ENCODE measurements at places on chromosomes 3 and 15.

GRCh38 chr15:99224372-99225214 lies 24.8 kb downstream of the TTC23 start:
- no peak for DNase-seq

DNA sequence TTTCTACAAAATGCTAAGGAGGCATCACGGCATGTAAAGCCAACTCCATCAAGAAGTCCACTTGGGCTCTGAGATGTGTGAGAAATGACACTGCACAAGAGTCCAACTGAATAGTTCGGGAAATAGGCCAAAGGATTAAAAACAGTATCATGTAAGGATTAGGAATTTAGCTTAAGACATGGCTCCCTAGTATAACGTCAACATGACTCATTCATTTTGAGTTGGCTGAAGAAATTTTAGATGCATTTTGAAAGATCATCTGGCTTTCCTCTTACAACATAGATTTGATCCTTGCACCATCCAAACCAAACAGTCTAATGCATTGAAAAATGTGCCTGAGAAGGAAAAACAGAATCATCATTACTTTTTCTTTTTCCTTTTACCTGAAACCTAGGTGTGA lies 109.3 kb upstream of the MME start:
- DNase-seq: no peak

- no peak for DNase-seq
Measured at GRCh38 chr3:121809249-121809648, 25.6 kb downstream of the IQCB1 start.

GRCh38 chr3:67489816-67490215 lies 164.6 kb downstream of the SUCLG2 start:
- no peak for DNase-seq

DNA sequence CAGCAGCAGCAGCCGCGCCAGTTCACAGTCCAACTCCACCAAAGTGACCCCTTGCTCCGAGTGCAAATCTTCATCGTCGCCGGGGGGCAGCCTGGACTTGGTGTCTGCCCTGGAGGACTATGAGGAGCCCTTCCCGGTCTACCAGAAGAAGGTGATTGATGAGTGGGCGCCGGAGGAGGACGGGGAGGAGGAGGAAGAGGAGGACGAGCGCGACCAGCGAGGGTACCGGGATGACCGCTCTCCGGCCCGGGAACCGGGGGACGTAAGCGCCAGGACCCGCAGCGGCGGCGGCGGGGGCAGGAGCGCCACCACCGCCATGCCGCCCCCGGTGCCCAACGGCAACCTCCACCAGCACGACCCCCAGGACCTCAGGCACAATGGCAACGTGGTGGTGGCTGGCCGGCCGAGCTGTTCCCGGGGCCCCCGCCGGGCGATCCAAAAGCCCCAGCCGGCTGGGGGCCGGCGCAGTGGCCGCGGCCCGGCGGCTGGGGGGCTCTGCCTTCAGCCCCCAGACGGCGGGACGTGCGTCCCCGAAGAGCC lies 224.1 kb upstream of the IL12A start:
- no peak for DNase-seq

DNA sequence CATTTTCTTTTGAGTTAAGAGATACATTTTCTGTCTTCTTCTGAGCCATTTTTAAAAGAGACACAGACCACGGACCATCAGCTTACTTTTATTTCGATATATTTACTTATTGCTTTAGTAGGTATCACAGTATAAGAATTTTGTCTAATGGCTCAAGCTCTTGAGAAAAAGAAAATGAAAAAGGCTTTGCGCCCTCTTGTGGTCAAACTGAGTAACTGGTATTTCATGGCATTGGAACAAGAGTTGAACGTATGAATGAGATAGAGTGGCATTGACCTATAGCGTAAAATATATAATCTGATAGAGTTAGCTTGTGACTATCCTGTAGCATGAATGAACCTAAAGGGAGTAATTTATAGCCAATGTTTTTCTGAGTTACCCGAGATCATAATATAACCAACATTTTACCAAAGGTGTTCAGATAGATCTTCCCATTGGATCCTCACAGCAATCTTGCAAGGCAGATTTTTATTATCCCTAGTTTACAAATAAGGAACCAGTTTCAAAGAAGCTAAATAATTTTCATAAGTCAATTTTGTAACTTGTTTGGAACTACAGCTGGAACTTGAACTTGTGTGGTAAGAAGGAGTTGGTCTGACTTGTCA lies 154.6 kb downstream of the POLR2M start:
- no peak for DNase-seq

GRCh38 chr3:39960515-39961191 lies 151.2 kb downstream of the MYRIP start:
- DNase-seq: no peak

DNA sequence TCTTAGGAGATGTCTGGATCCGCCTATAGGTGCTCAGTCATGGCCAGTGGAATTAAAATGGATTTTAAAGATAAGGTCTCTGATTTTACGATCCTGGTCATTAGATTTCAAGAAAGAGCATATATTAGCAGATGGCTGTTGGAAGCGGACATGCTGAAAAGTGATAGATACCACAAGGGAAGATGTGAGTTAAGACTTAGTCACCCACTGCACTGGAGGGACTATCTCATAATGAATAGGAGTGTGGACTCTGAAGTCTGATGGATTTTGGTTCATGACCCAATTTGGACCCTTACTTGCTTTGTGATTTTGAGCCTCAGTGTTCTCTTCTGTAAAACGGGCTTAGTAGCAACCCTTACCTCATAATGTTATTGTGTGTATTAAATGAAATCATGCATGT lies 214.7 kb downstream of the CHST2 start:
- DNase-seq: no peak

GRCh38 chr3:194265505-194265892 lies 85.6 kb downstream of the CPN2 start:
- DNase-seq: peak; percentile 48

DNA sequence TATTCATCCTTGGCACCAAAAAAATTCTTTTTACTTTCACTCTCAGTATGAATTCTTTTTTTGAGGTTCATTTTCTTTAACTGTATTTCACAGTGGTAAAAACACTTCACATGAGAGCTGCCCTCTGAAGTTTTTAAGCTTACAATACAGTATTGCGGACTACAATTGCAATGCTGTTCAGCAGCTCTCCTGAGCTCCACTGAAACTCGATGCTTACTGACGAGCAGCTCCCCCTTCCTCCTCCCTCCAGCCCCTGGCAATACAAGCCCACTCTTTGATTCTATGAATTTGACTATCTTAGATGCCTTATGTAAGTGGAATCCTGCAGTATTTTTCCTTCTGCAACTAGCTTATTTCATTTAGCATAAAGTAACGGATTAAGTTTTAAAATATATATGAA lies 183.4 kb downstream of the ADAMTS17 start:
- no peak for DNase-seq

- no peak for DNase-seq
Measured at GRCh38 chr3:146843476-146843875, 238.3 kb upstream of the PLSCR5 start.

DNA sequence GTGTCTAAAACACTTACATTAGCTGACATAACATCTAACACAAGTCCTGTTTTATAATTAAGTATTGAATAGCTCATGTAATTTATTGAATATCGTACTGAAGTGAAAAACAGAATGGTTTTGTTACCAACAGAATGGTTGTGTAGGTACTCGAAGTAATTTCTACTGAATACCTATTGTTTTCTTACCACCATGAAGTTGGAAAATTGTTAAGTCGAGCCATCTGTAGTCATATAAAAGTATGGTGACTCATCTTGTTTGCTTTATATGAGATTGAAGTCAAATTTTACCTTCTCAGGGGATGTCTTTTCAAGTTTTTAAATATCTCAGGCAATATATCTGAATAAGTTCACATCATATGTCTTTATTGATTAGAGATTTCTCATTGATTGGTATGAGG lies 37.6 kb downstream of the PIAS1 start:
- no peak for DNase-seq

GRCh38 chr3:189460511-189460910 lies 170.7 kb upstream of the TP63 start:
- DNase-seq: no peak

DNA sequence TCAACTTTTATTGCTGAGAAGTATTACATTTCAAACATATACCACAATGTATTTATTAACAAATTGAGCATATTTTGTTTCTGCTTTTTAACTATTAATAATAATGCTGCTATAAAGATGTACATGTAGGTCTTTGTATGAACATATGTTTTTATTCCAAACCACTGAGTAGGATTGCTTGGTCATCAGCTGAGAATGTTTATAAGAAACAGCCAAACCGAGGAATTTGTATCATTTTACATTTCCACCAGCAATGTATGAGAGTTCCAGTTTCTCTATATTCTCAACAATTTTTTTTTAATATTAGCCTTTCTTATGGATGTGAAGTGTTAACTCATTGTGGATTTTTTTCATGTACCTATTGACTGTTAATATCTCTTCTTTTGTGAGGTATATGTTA lies 119.5 kb upstream of the MDFIC2 start:
- no peak for DNase-seq

DNA sequence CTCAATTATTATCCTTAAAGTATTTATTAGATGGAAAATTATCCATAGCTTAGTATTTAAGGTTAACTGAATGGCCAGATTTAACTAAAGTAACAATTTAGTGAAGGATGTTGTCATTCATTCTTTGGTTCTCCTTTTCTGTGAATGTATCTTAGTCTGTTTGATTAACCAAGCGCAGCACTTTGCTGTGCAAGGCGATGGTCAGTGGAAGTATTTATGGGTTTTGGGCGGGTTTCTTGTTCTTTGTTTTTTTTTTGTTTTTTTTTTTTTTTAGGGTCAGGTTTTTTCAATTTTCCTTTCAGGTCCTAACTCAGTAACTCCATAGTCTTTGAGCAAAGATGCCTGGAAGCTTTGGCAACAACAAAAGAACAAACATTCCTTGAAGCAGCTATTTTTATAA lies 328.8 kb downstream of the PTPRG start:
- no peak for DNase-seq

DNA sequence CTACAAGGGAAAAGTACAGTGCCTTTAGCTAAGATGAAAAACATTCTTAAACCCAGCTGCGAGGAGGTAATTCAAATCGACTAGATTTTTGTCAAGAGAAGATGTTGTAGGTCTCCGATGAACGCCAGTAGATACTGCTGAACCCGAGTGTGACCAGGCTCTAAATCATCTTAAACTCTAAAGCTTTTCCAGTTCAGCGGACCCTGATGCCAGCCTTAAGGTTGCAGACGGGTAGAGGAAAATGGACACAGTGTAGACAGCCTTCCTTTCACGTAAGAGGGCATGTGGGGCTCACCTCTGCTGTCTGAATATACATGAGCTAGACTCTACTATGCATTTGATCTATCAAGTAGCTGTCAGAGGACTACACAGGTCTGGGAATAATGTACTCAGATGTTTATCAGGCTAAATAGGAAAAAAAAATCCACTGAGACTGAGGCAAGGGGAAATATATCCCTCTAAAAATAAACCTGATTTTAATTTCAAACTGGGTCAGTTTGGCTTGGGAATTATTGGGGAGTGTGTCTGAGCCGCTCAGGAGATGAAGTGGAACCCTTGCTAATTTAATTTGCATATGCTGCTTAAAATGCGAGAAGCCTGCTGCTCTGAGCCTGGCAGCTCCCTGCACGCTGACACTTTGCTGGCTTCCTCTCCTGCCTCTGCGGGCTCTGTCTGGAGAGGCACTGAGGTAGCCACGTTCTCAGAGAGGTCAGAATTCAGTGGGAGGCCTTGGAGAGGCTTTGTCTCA lies 151.9 kb downstream of the CADPS start:
- DNase-seq: no peak

- DNase-seq: no peak
Measured at GRCh38 chr3:7205962-7206361, 345.0 kb downstream of the GRM7 start.

GRCh38 chr15:74377831-74378766 lies 10.7 kb upstream of the CYP11A1 start:
- no peak for DNase-seq

DNA sequence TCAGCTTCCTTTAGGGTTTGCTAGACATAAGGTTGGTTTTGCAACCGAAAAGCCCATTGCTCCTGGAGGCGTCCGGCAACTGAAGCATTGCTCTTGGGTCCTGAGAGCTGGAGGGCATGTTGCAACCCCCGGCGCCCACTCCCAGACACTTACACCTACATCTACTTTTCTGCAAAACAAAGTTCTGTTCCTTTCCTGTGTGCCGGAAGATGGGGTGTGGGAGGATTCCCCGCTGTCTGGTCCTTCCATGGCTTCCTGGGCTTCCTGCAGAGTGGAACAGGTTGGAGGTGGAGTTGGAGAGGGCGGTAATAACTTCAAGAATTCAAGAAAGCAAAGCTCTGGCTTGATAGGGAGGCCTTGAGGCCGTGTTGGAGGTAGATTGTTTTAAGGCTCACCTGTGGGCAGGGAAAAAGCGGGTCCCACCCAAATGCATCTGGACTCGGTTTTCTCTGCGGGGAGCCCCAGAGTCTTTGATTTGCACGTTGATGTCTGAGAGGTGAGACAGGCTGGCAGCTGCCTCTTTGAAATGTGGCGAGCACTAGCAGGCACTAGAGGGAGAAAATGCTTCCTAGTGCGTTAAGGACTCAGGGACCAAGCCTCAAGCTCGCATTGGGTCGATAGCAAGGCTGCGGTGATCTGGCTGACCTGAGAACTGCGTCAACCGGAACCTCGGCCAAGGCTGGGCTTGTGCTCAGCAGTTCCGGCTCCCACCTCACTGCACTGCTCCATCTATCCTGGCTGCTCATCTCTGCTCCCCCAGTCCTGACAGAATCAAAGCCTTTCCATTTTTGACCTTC lies 39.5 kb downstream of the NR2F2 start:
- no peak for DNase-seq

Data from urothelium cell line (cell line).